ENCODE measurements at places on chromosomes 7 and 10. TPM values are rescaled to one million over a fixed set of nuclear protein-coding genes. Genes with fewer than 3 reads are reported as not detected.

Gene CYP3A4
- 0.22 TPM for polyA plus RNA-seq

Gene ARL3
- polyA plus RNA-seq, result 4.9 TPM

Gene CACNA2D1
- polyA plus RNA-seq, result 5.1 TPM

Gene FAM25G
- polyA plus RNA-seq, result not detected

Gene CAV1
- 407 TPM for polyA plus RNA-seq

Gene PRKAR2B
- 143 TPM for polyA plus RNA-seq

Gene DRGX
- polyA plus RNA-seq, result not detected

Gene MBL2
- polyA plus RNA-seq, result not detected

Gene PTN
- polyA plus RNA-seq, result 10.6 TPM

Gene STEAP2
- 2.6 TPM for polyA plus RNA-seq

Gene MPP7
- 3.0 TPM for polyA plus RNA-seq

Gene ZNF736
- 2.6 TPM for polyA plus RNA-seq

Gene NPTX2
- 10.3 TPM for polyA plus RNA-seq

Gene OR2A7
- polyA plus RNA-seq, result 1.2 TPM

Gene PLXDC2
- polyA plus RNA-seq, result 7.7 TPM

Gene LEP
- polyA plus RNA-seq, result 10.3 TPM

Gene SHH
- 0.25 TPM for polyA plus RNA-seq

Gene C7orf57
- polyA plus RNA-seq, result not detected

All from adipose tissue (tissue), 3 donors.